Panc1 (cell line): ENCODE measurements at places on chromosomes 11 and 22.

DNA sequence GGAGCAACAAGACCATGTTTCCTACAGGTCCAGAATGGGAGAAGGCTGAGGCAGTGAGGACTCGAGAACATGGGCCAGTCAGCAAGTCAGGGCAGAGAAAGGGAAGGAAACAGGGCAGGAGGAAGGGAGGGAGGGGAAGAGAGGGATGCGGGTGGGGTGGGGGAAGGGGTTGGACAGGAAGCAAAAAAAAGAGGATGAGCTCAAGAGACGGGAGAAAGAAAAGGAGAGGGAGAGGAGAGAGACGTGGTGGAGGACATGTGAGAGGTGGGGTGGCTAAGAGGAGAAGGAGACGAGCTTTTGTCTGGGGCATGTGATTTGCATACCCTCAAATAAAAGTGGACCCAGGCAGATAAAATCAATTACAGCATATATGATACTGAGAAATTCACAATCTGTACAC is 389.5 kb upstream of the B3GAT1 start:
- H3K36me3 ChIP-seq, result no peaks in the 10 kb centered on the region
- no peak for DNase-seq
- H3K4me3 ChIP-seq, result no peak overlapping the region
- peaks cover 24% of the 10 kb centered on the region for H3K27me3 ChIP-seq

- no peak overlapping the region for H3K4me3 ChIP-seq
- H3K36me3 ChIP-seq, result no peaks in the 10 kb centered on the region
- H3K4me1 ChIP-seq, result no peaks in the 10 kb centered on the region
These were observed 5.5 kb upstream of the TMPRSS6 start for GRCh38 chr22:37115032-37115431.

DNA sequence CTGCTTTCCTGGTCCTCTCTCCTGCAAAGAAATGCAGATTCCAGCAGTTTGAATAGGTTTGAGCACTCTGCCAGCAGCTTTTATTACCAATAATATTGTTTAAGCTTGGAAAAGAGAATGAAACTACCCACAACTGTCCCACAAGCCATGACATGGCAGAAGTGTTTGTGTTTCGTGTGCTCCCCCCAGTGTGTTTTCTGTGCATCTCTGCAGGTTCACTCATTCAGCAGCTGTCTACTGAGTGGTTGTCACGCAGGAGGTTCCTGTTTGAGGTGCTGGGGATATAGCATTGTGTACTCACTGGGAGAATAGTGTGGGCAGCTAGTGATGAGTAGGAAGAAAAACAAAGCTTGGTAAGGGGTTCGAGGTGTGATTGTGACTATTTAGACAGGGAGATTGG is 55.3 kb upstream of the SUSD2 start:
- no peaks in the 10 kb centered on the region for H3K36me3 ChIP-seq
- no peaks in the 10 kb centered on the region for H3K4me1 ChIP-seq
- H3K4me3 ChIP-seq, result no peak overlapping the region
- H3K27ac ChIP-seq, result no peak overlapping the region

GRCh38 chr11:2903672-2904011 is 18.1 kb upstream of the CDKN1C start:
- H3K27me3 ChIP-seq, result no peaks in the 10 kb centered on the region
- peak overlapping the region; percentile 73 for H3K4me3 ChIP-seq
- peaks cover 44% of the 10 kb centered on the region for H3K4me1 ChIP-seq
- DNase-seq, result no peak

- no peaks in the 10 kb centered on the region for H3K4me1 ChIP-seq
- H3K36me3 ChIP-seq, result no peaks in the 10 kb centered on the region
- DNase-seq, result no peak
- H3K4me3 ChIP-seq, result no peak overlapping the region
- H3K27ac ChIP-seq, result no peak overlapping the region
These were observed 1458.6 kb downstream of the BRD1 start for GRCh38 chr22:48368975-48369525.

DNA sequence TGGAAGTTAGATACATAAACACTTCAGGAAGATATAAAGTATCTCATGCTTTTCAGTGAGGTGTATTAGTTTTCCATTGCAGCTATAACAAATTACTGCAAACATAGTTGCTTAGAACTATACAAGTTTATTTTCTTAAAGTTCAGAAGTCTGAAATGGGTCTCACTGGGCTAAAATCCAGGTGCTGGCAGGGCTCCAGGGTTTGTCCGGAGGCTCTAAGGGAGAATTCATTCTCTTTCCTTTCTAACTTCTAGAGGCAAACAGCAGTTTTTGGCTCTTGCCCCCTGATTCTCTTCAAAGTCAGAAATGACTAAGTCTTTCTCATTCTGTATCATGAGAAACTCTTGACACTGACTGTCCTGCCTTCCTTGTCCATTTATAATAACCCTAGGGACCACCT is 138.8 kb downstream of the AASDHPPT start:
- H3K27ac ChIP-seq, result no peak overlapping the region
- DNase-seq, result no peak
- no peaks in the 10 kb centered on the region for H3K4me1 ChIP-seq
- H3K36me3 ChIP-seq, result no peaks in the 10 kb centered on the region
- H3K4me3 ChIP-seq, result no peak overlapping the region
- no peaks in the 10 kb centered on the region for H3K27me3 ChIP-seq

DNA sequence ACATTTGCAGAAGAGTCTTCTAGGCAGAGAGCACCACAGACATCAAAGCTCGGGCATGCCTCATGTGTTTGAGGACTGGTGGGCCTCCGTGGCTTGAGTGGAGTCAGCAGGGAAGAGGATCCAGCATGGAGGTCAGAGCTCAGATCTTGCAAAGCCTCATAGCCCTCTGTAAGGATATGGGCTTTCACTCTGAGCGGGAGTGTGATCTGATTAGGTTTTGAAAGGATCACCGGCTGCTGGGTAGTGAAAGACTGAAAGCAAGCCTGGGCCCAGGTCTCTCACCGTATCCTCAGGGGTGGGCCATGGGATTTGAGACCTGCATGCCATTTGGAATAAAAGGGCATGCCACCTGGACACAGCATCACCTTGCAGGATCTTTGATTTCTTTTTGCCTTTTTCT is 112.7 kb downstream of the TEAD1 start:
- H3K4me1 ChIP-seq, result no peaks in the 10 kb centered on the region
- H3K27me3 ChIP-seq, result no peaks in the 10 kb centered on the region
- no peaks in the 10 kb centered on the region for H3K36me3 ChIP-seq
- no peak overlapping the region for H3K4me3 ChIP-seq

- H3K4me3 ChIP-seq, result no peak overlapping the region
- H3K27me3 ChIP-seq, result no peaks in the 10 kb centered on the region
- no peaks in the 10 kb centered on the region for H3K36me3 ChIP-seq
These were observed 661.8 kb upstream of the B3GAT1 start for GRCh38 chr11:135073870-135074269.

GRCh38 chr11:19116276-19116970 is 545 bp upstream of the ZDHHC13 start:
- peaks cover 2% of the 10 kb centered on the region; the same call in 1 of the 2 replicates for H3K27me3 ChIP-seq
- peak overlapping the region; percentile 75 for H3K27ac ChIP-seq
- no peaks in the 10 kb centered on the region; the same call in 1 of the 2 replicates for H3K36me3 ChIP-seq
- no peak for DNase-seq
- H3K4me3 ChIP-seq, result peak overlapping the region; percentile 74

GRCh38 chr11:130369713-130370112 is 55.0 kb upstream of the ZBTB44 start:
- no peak for DNase-seq
- no peaks in the 10 kb centered on the region for H3K36me3 ChIP-seq
- no peak overlapping the region for H3K4me3 ChIP-seq
- no peaks in the 10 kb centered on the region for H3K4me1 ChIP-seq

- no peaks in the 10 kb centered on the region for H3K4me1 ChIP-seq
- H3K36me3 ChIP-seq, result peaks cover 11% of the 10 kb centered on the region
- DNase-seq, result no peak
- H3K27me3 ChIP-seq, result no peaks in the 10 kb centered on the region
- no peak overlapping the region for H3K27ac ChIP-seq
These were observed 49.2 kb upstream of the OR4B1 start for GRCh38 chr11:48167380-48167779.

- no peaks in the 10 kb centered on the region for H3K27me3 ChIP-seq
- DNase-seq, result no peak
- no peaks in the 10 kb centered on the region for H3K4me1 ChIP-seq
- H3K4me3 ChIP-seq, result no peak overlapping the region
- H3K36me3 ChIP-seq, result no peaks in the 10 kb centered on the region
- H3K27ac ChIP-seq, result no peak overlapping the region
These were observed 132.6 kb downstream of the MIAT start for GRCh38 chr22:26789951-26790350.

DNA sequence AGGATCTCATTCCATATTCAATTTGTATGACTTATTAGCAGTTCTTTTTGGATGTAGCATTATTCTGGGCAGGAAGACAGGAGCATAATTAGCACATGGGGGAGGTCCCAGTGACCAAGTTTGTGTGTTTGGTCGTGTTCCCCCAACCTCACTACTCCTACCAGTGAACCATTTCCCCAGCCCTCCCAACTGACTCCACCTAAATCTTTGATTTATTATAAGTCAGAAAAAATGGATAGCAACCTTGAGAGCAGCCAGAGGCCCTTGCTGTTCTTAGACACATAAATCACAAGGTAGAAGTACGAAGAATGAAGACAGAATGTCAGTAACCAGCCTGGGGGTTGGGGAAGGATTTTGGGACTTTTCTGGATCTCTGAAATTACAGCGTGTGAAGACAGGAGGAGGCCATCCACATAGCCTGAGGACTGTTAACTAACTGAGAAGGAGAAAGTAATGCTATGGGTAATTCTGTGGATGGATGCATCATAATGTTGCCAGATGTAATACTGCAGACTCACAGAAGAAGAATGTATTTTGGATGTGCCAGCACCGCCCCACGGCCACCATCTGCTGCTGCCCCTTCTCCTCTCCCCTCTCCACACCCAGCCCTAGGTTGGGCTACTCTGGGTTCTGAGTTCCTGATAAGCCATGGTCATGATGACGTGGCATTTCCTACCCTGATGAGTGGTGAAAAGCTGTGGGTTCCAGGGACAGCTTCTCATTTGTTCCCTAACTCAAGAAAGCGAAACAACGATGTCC is 124.3 kb upstream of the TTC12 start:
- DNase-seq, result no peak
- H3K36me3 ChIP-seq, result no peaks in the 10 kb centered on the region
- no peak overlapping the region for H3K4me3 ChIP-seq
- no peaks in the 10 kb centered on the region for H3K4me1 ChIP-seq
- peaks cover 15% of the 10 kb centered on the region for H3K27me3 ChIP-seq

- H3K27ac ChIP-seq, result no peak overlapping the region
- no peak overlapping the region for H3K4me3 ChIP-seq
- H3K4me1 ChIP-seq, result peaks cover 49% of the 10 kb centered on the region
- DNase-seq, result no peak
- no peaks in the 10 kb centered on the region for H3K27me3 ChIP-seq
These were observed 4.0 kb downstream of the STIM1 start for GRCh38 chr11:3859373-3859881.

DNA sequence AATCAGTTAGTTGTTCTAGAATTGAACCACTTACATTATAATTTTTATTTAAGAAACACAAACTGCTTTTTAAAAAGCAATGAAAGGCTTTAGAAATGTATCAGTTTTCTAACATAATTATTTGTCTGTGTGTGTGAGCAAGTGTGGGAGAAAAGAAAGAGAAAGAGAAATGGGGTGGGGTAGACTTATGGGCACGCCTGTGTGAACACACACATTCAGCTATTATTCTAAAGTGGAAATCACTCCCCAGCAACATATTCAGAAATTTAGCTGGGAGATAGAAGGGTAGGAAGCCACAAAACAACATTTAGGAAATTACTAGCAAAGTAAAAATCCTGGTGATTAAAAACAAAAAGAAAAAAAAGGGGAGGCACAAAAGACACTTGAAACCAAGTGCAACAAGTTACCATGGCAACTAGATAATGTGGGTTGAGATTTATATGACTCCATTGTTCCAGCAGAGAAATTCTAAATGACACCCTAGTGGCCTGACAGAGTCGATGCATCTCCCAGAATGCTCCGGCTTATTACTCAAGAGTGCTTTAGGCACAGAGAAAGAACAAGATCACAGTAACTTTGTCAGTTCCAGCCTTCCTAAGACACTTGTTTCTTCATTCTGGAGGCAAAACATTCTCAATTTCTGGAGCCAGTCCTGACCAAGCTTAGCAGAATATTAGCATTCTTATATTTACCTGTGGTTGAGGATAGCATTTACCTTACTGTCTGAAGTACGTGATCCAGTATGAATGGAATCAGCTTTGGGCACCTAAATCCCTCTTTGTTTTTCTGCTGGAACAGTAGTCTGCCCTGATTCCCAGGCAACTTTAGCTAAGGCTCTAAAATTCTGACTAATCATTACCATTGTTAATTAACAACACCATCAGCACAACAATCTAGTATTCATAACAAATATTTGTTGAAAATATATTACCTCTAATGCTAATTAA is 444.4 kb downstream of the DLG2 start:
- DNase-seq, result no peak
- no peaks in the 10 kb centered on the region for H3K36me3 ChIP-seq
- H3K27ac ChIP-seq, result no peak overlapping the region
- no peaks in the 10 kb centered on the region for H3K27me3 ChIP-seq
- H3K4me3 ChIP-seq, result no peak overlapping the region

DNA sequence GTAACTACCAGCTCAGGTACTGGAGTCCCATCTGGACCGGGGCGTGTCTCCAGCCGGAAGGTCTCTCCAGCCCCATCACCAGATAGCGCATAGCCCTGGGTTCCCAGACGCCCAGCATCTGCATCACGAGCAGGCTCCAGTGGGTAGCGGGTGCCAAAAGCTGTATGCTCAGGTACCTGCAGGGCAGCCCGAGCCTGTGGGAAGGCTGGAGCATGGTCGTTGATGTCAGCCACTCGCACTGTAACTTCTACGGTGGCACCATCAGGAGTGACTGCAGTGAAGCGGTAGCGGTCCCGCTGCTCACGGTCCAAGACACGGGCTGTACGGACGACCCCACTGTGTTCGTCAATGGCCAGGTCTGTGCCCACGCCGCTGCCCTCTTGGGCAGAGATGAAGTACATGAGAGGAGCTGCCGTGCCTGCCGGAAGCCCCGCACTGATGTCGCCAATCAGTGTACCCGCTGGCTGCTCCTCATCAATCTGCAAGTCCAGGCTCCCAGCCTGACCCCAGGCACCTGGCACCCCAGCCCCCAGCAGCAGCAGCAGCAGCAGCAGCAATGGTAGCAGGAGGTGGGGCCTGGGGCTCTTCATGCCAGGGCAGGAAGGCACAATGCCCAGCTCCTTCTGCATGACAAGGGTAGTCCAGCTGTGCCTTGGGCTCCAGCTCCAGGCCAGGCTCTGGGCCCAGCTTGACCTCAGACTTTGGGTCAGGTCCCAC is 14.5 kb downstream of the DCHS1 start:
- no peak overlapping the region for H3K27ac ChIP-seq
- H3K4me1 ChIP-seq, result peaks cover 6% of the 10 kb centered on the region
- no peak for DNase-seq
- H3K4me3 ChIP-seq, result no peak overlapping the region

DNA sequence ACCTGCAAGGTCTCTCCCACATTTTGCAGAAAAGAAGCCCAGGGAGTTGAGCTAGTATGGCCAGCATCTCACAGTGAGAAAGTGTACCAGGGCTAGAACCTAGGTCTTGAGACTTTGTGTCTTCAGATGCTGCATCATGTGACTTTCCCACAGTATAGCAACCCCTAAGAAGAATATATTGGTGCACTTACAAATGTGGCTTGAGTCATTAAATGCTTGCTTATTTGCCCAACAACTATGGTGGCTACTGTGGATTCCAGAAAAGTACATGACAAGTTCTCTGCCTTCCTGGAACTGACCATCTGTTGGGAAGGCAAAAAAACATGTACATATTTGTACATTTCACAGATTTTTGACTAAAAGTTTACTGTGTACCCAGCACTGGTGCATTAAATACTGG is 55.0 kb downstream of the POLD3 start:
- H3K27me3 ChIP-seq, result no peaks in the 10 kb centered on the region
- DNase-seq, result no peak
- H3K36me3 ChIP-seq, result no peaks in the 10 kb centered on the region
